ENCODE measurements at places on chromosomes 13 and 19.
A peak's percentile ranks its signal among the peaks of the same experiment; 100 is the strongest.

DNA sequence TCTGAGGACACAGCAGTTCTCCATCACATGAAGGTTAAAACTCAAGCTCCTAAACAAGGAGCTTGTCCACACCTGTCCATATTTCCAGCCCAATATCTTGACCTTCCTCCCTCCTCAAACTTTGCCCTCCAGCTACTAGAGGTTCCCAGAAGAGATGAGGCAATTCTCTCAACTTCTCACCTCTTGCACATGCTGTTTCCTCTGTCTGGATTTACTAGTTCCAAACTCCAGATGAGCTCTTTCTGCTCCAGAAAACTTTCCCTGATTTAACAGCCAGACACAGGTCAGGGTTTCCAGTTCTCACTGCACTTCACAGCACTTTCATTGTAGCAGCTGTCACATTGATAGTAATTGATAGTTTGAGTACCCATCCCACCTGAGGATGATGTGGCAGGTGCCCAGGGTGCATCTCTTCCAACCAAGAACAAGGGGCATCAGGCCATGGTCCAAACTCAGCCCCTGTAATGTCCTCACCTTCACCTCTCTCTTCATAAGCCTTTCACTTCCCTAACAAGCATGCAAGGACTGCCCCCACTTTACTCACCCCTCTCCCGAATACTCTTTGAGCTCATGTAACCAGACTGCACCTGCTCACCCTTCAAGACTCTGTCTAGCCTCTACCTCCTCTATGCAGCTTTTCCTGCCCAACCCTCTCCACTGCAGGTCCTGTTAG, 3.0 kb upstream of the WDFY2 start:
- no peak for DNase-seq

DNA sequence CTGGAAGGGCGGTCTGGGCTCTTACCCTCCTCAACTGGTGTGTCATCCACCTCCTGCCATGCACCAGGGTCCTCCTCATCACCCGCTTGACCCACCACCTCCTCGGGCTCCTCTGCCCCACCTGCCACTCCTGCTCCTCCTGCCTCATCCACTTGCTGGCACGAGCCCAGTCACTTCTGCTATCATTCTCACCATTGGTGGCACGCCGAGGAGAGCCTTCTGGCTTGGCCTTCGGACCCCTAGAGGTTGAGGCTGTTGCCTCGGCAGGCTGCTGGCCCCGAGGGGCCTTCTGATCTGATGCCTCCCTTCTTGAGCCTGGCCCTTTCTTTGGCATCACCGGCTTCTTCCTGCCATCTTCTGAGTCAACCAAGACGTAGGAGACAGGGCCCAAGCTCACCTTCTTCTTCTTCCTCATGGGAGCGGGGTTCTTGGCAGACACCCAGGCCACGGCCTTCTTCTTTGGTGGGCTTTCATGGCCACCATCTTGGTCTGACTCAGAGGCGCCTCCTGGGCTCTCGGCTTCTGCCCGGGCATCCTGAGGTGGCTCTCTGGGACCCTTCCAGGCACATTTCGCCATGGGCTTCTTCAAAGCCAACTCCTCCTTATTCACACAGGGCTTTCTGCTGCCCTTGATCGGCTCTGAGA, 1.7 kb downstream of the PNMA8A start:
- no peak for DNase-seq

DNA sequence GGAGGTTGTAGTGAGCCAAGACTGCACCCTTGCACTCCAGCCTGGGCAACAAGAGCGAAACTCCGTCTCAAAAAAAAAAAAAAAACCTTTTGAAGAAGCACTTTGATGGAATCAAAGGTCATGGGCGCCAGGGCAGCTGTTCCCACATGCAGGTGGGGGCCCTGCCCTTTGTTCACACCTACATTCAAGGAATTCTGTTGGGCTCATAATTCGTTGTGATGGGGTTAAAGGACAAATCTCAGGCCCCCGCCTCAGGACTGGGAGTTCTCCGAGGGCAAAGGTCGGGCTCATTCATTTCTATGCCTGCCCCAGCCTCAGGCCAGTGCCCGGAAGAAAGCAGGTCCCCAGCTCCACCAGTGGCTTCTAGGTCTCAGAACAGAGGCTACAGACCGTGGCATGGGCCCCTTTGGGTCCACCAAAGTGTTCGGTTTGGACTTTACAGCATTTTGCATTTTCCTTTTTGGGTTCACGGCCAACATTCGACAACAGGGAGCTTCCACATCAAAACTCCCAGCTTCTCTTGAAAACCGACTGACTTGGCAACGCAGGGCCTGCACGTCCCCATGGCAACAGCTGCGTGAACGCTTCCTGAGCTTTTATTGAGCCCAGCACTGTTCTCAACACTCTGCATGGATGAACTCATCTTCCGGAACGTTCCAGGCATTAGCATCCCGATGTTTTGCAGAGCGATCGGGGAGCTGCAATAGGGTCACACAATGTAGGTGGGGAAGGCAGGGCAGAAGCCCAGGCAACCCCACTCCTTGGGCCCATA, 10.1 kb upstream of the GTF2F1 start:
- DNase-seq, result no peak

GRCh38 chr13:97185291-97185690, 36.8 kb upstream of the MBNL2 start:
- DNase-seq, result no peak

- DNase-seq, result no peak
Measured at GRCh38 chr13:70080012-70080411, 27.6 kb upstream of the ATXN8OS start.

DNA sequence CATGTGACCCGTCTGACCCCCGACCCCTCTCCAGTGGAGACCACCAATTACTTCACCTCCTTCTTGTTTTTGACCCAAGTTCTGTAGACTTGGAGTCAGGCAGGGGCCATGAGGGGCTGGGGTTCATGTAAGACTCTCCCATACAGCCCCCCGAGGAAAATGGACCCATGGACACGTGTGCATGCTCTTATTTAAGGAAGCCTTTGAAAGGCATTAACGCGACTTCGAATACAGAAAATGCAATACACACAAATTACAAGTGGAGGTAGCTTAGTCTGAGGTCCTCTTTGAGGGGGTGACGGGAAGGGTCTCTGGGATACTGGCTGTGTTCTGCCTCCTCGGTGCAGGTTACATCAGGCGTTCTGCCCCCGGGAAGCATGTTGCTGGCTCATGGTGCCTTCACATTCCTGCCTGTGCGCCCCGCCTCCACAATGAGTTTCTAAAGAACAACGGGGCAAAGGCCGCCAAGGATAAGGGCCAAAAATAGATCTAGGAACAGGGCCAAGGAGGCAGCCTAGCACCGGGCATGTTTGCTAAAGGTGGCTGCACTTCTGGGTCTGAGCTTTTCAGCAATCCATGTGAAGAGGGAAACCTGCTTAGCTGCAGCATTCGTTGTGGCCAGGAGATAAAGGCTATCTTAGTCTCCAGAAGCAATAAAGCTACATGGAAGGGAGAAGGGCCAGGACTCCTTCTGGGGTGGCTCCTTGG, 54.5 kb downstream of the RAB20 start:
- DNase-seq, result no peak

GRCh38 chr19:48117515-48118130, 7.0 kb upstream of the PLA2G4C start:
- DNase-seq, result no peak

DNA sequence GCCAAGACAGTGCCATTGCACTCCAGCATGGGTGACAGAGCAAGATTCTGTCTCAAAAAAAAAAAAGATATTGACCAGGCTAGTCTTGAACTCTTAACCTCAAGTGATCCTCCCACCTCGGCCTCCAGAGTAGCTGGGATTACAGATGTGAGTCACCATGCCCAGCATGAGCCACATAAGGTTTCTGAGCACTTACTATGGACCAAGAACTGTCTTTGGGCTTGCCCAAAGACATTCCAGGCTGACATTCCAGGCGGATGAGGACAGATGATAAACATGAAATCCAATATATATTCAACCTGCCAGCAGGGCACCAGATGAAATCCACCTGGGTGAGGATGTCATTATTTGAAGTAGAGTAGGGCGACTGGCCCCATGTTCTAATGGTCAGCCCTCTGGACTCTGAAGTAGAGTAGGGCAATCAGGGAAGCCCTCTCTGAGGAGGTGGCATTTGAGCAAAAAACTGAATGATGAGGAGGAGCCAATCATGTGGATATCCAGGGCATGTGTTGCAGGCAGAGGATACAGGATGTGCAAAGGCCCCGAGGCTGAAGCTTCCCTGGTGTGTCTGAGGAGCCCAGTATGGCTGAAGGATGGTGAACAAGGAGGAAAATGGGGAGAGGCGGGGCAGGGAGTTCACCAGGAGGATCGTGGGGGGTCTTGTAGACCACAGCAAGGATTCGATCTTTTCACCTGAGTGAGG, 4.0 kb downstream of the C19orf38 start:
- DNase-seq, result no peak

GRCh38 chr13:112737294-112737693, 47.5 kb downstream of the ATP11A start:
- DNase-seq, result no peak

DNA sequence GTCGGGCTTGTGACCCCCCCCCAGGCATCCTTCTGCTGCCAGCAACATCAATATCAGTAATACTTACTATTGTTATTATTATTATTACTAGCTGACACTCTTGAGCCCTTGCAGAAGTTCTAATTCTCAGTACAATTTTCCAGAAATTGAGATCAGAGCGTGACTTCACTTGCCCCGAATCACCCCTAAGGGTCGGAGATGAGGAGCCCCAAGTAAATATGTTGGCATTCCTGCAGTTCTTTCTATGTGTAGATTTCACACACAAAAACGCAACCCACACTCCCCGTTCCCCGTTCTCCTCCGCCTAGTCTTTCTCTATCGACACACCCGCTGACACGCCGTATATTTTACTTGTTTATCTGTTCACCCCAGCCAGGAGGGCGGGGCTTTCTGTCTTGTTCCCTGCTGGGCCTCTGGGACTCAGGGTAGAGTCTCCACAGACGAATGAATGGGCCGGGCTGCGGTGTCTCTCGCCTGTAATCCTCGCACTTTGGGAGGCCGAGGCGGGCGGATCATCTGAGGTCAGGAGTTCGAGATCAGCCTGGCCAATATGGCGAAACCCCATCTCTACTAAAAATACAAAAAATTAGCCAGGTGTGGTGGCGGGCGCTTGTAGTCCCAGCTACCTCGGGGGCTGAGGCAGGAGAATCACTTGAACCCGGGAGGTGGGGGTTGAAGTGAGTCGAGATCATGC, 14.7 kb downstream of the TLE5 start:
- DNase-seq, result peak; percentile 43

GRCh38 chr19:50325310-50326100, 3.7 kb downstream of the KCNC3 start:
- peak; percentile 69 for DNase-seq

- DNase-seq, result no peak
Measured at GRCh38 chr19:2722541-2723344, 1.6 kb upstream of the DIRAS1 start.

GRCh38 chr19:51311351-51312257, at the start of gene IGLON5:
IGLON5 (plus strand) TSS chr19:51311644; CDS start chr19:51311848, 204 bp downstream.
- no peak for DNase-seq

DNA sequence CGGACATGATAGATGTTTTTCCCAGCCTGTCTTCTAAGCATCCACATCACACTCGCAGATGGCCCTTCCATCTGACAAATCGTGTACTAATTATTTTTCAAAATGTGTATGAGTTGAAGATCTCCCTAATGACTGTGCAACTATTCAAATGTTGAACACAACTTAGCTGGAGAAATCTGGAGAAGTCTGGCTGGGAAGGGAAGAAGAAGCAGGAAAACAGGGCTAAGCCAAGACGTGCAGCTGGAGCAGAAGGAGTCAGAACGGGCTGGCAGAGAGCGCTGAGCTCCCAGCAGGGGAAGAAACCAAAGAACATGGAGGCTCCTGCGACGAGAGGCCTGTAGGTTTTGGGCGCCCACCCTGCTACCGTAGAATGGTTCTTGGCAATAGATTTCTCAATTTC, 13.2 kb upstream of the LATS2 start:
- no peak for DNase-seq

- DNase-seq, result no peak
Measured at GRCh38 chr19:49559928-49560327, 20.4 kb downstream of the NOSIP start.

GRCh38 chr19:50510121-50510670, 795 bp downstream of the JOSD2 start:
- DNase-seq, result no peak

GRCh38 chr19:41799444-41800000, 3.1 kb downstream of the CEACAM3 start:
- DNase-seq, result no peak

DNA sequence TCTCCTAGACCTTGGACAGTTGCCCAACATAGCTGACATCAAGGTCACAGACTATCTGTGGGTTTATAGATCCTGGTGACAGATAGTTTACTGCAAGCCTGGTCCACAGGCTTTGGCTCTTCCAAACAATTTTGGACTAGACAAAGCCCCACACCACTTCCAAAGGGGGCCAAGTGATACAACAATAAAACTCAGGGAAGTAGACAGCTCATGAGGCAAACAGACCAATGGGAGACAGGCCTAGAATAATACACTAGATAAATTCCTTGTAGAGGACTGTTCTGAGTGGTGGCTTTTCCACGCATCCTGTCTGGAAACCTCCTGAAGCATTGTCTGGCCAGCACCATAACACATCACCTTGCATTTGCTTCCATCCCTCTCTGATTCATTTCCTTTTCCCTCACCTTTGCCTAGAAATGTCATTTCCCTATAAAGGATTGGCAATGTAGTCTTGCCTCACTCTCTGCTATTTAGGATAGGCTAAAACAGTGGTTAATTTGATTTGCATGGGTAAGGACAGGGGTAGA, 284.2 kb downstream of the POU4F1 start:
- DNase-seq, result no peak

DNA sequence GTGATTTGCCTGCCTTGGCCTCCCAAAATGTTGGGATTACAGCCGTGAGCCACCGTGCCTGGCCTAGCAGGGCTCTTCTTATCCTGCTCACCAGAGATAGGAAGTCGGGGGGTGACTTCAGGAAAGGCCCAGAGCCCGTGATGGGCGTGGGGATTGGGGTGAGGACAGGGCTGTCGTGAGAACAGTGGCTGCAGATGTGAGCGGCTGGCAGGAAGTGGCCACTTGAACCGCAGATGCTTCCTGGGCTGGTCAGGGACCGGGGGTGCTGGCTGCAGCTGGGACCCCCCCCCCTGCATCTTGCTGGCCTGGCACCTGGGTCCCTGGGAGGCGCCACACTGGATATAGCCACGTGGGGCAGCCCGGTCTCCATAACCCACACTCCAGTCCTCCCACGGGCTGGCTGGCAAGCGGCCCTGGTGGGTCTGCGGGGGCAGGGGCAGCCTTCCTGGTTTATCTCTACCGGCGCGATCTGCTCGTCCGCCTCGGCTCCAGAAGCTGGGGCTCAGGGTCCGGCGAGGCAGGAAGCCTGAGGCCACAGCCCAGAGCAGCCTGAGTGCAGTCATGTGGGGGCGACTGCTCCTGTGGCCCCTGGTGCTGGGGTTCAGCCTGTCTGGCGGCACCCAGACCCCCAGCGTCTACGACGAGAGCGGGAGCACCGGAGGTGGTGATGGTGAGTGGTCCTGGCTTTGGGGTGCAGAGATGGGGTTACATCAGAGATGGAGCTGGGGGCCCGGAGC, at the start of gene F2RL3:
Gene F2RL3 (plus strand): TSS at position 371 of the 737 bp plus-strand sequence. CDS start 191 bp downstream, at position 562.
- DNase-seq, result no peak

- no peak for DNase-seq
Measured at GRCh38 chr13:30504081-30504480, 38.3 kb upstream of the HMGB1 start.

- DNase-seq, result no peak
Measured at GRCh38 chr13:47397739-47398138, 500.9 kb upstream of the HTR2A start.
